ENCODE measurements at places on chromosomes 4 and X.

- no peak overlapping the region for H3K4me3 ChIP-seq
- no peak for DNase-seq
- no peak overlapping the region for H3K27ac ChIP-seq
- no peaks in the 10 kb centered on the region for H3K36me3 ChIP-seq
- no peaks in the 10 kb centered on the region for H3K4me1 ChIP-seq
- H3K27me3 ChIP-seq, result no peaks in the 10 kb centered on the region
Observed at GRCh38 chrX:97895751-97896150, 1012.0 kb downstream of the RPA4 start.

DNA sequence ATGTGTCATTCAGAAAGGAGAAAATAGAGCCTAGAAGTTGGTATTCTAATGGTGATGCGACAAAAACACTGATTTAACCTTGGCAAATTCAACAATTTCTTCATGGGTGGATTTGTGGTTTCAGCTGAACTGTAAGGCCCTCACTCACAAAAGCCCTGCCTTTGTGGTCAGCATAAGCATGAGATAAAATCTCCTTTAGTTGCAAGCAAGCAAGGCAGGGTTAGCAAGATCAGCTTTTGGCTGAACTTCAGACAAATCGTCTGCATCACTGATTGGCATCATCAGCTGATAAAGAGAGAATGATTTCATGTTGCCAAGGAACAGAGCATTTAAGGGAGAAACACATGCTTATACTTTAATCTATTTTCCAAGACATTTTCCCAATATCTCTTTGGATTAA, 2582.2 kb downstream of the PCDH7 start:
- no peaks in the 10 kb centered on the region for H3K36me3 ChIP-seq
- no peaks in the 10 kb centered on the region for H3K4me1 ChIP-seq
- no peak overlapping the region for H3K27ac ChIP-seq
- no peak for DNase-seq
- no peaks in the 10 kb centered on the region for H3K27me3 ChIP-seq

GRCh38 chr4:158193171-158193749, 17.0 kb upstream of the TMEM144 start:
- no peaks in the 10 kb centered on the region for H3K36me3 ChIP-seq
- peak overlapping the region; percentile 81 for H3K27ac ChIP-seq
- H3K4me1 ChIP-seq, result no peaks in the 10 kb centered on the region
- no peak for DNase-seq

- no peaks in the 10 kb centered on the region for H3K4me1 ChIP-seq
- no peak for DNase-seq
- H3K27me3 ChIP-seq, result no peaks in the 10 kb centered on the region
- no peak overlapping the region for H3K27ac ChIP-seq
Observed at GRCh38 chrX:74147439-74147838, 156.5 kb upstream of the ZCCHC13 start.

GRCh38 chr4:119493419-119493818, 135.2 kb downstream of the PDE5A start:
- H3K27me3 ChIP-seq, result no peaks in the 10 kb centered on the region
- DNase-seq, result no peak
- H3K4me1 ChIP-seq, result no peaks in the 10 kb centered on the region
- H3K27ac ChIP-seq, result no peak overlapping the region
- no peak overlapping the region for H3K4me3 ChIP-seq

- DNase-seq, result no peak
- no peak overlapping the region for H3K27ac ChIP-seq
- H3K4me3 ChIP-seq, result no peak overlapping the region
- H3K36me3 ChIP-seq, result no peaks in the 10 kb centered on the region
- H3K4me1 ChIP-seq, result no peaks in the 10 kb centered on the region
Observed at GRCh38 chrX:69313617-69314290, 148.5 kb upstream of the PJA1 start.

- H3K36me3 ChIP-seq, result no peaks in the 10 kb centered on the region
- H3K27me3 ChIP-seq, result no peaks in the 10 kb centered on the region
- no peak for DNase-seq
- H3K4me3 ChIP-seq, result no peak overlapping the region
- no peaks in the 10 kb centered on the region for H3K4me1 ChIP-seq
Observed at GRCh38 chr4:148868191-148868590, 426.0 kb upstream of the NR3C2 start.

- H3K27me3 ChIP-seq, result no peaks in the 10 kb centered on the region
- no peak for DNase-seq
- H3K36me3 ChIP-seq, result no peaks in the 10 kb centered on the region
- no peak overlapping the region for H3K27ac ChIP-seq
Observed at GRCh38 chrX:115679460-115679859, 118.5 kb downstream of the PLS3 start.

DNA sequence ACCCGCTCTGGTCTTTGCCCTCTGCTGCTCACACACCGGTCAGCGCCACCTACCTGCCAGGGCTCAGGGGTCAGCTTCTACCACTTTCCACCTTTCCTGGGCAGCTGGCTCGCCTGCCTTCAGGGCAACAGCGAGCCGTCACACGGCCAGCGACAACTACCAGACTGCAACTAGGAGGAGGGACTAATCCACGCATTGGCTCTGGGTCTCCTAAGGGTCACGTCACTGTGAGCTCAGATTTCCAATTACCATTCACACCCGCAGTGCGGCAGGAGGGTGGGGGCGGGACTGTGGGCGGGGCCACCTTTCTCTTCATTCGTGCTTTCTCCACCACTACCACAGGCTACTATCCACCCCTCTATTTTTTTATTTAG, at the start of gene BEX5:
Gene BEX5 (minus strand): TSS at position 172 of the 374 bp plus-strand sequence. CDS start 1,712 bp downstream, outside the sequence.
- peak within 1 kb of the TSS; percentile 67 for H3K27ac ChIP-seq
- no peaks in the 10 kb centered on the region for H3K36me3 ChIP-seq

GRCh38 chr4:6231663-6232165, 31.4 kb upstream of the JAKMIP1 start:
- no peak overlapping the region for H3K4me3 ChIP-seq
- H3K4me1 ChIP-seq, result no peaks in the 10 kb centered on the region
- no peaks in the 10 kb centered on the region for H3K27me3 ChIP-seq
- no peak overlapping the region for H3K27ac ChIP-seq

- H3K4me3 ChIP-seq, result peak overlapping the region; percentile 77
- no peaks in the 10 kb centered on the region for H3K36me3 ChIP-seq
- H3K27ac ChIP-seq, result peak overlapping the region; percentile 62
- no peaks in the 10 kb centered on the region for H3K4me1 ChIP-seq
- DNase-seq, result no peak
Observed at GRCh38 chr4:39043058-39043860, 11.1 kb upstream of the TMEM156 start.

DNA sequence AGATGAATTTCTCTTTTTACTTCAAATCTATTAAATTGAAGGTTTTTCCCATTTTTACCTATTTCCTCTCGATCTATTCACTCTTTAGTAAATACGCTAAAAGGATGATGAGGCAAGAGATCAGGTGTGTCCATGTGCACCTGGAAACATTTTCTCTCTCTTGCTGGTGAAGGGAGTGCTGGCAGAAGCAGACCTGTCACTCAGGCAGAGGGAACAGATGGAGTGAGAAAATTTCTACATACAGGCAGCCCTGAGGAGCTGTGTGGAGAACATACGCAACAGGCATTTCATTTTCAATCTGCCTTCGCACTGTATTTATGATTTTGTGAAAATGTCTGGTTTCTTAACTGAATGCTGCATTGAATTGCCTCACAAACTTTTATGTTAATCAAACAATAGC, 249.5 kb downstream of the GPM6A start:
- no peak overlapping the region for H3K27ac ChIP-seq
- no peak overlapping the region for H3K4me3 ChIP-seq
- no peaks in the 10 kb centered on the region for H3K27me3 ChIP-seq
- H3K36me3 ChIP-seq, result no peaks in the 10 kb centered on the region

- no peaks in the 10 kb centered on the region for H3K4me1 ChIP-seq
- no peaks in the 10 kb centered on the region for H3K27me3 ChIP-seq
- DNase-seq, result no peak
- no peaks in the 10 kb centered on the region for H3K36me3 ChIP-seq
- no peak overlapping the region for H3K4me3 ChIP-seq
Observed at GRCh38 chrX:153244767-153245166, 65.7 kb downstream of the MAGEA1 start.

DNA sequence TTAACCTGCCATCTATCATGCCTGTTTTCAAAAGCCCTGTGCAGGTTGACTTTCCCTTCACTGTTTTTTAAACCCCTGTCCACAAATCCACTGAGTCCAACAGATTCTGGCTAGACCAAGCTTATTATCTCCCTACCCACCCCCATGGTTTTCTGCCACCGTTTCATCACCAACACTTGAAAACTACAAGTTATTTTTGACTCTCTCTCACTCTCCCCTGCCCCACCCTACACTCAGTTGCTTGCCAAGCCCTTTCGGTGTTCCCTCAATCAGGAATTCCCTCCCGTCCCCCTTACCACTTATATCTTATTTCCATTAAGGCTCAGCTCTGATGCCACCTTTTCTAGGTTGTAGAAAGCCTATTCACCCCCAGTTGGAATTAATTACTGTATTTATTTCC, 29.7 kb downstream of the ATG4A start:
- H3K4me3 ChIP-seq, result no peak overlapping the region
- H3K27ac ChIP-seq, result no peak overlapping the region
- no peaks in the 10 kb centered on the region for H3K27me3 ChIP-seq
- DNase-seq, result no peak
- no peaks in the 10 kb centered on the region for H3K36me3 ChIP-seq

GRCh38 chrX:132984058-132984650, 25.7 kb upstream of the HS6ST2 start:
- H3K36me3 ChIP-seq, result no peaks in the 10 kb centered on the region
- H3K27ac ChIP-seq, result no peak overlapping the region
- no peak for DNase-seq
- H3K27me3 ChIP-seq, result no peaks in the 10 kb centered on the region

- peaks cover 98% of the 10 kb centered on the region for H3K27me3 ChIP-seq
- no peak for DNase-seq
- no peaks in the 10 kb centered on the region for H3K36me3 ChIP-seq
- peak overlapping the region; percentile 60 for H3K4me3 ChIP-seq
Observed at GRCh38 chr4:112514647-112515197, 1.3 kb downstream of the NEUROG2 start.

DNA sequence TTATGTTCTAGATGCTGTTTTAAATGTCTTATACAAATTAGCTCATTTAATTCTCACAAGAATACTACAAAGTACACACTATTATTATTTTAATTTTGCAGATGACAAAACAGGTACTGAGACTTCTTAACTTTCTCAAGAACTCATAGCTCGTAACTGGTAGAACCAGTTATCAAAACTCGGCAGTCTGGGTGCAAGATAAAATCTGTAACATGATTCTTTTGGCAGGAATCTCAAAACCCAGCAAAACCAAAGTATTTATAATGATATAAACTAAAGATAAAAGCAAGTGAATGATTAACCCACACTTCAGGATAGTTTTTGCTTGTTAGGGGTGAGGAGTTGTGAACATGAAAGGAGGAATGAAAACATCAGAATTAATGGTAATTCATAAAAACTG, 27.6 kb downstream of the CLNK start:
- H3K36me3 ChIP-seq, result no peaks in the 10 kb centered on the region
- H3K27ac ChIP-seq, result no peak overlapping the region
- no peak for DNase-seq
- no peaks in the 10 kb centered on the region for H3K27me3 ChIP-seq
- H3K4me1 ChIP-seq, result no peaks in the 10 kb centered on the region
